ENCODE measurements at places on chromosomes 5 and 9.
A peak's percentile ranks its signal among the peaks of the same experiment; 100 is the strongest.

DNA sequence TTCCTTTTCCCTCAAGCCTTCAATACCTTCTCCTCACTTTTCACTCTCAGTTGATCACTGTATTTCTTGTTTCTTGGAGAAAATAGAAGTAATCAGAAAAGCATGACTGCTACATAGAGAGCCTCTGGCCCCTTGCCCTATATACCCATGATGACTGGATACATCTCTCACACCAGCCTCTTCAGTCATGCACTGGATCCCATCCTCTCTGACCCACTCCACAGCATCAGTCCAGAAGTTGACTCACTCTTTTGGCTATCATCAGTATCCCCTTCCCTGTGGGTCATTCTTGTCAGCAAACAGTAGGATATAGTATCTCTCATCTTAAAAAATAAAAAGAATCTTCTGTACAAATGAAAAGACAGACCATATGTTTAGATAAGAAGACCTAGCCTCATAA lies 32.9 kb downstream of the PTCD2 start:
- DNase-seq: peak; percentile 21

- DNase-seq: no peak
Measured at GRCh38 chr9:137478962-137479861, 20.1 kb upstream of the NSMF start.

DNA sequence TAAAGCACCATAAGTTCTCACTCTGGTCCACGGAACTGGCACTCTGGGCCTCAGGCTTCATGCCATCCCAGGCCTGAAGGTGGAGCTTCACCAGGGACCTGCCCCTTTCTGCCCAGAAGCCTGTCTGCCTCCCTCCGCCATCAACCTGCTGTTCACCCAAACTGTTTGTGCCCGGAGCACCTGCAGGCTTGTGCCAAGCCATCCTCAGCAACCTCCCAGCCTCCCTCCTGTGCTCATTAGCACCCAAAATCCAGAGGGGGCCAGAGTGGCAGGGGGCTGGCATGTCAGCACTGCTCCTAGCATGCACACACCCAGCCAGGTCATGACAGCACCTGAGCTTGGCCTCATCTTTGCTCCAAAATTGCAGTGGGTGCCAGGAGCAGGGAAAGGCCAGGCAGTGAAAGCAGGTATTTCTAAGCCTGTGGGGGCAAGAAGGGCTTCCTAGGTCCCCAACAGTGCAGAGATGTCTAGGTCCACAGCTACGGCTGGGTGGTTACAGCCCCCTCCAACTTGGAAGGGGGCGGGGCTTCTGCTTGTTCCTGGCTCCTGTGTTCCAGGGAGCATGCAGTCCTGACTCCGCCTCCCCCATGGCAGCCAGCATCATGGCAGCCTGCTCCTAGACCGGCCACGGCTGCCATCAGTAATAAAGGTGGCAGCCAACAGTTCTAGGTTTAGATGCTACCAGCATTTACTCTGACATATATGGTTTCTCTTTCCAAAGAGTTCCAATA lies 85.1 kb downstream of the GIN1 start:
- DNase-seq: no peak

GRCh38 chr5:169701910-169702451 lies 64.9 kb downstream of the DOCK2 start:
- DNase-seq: peak; percentile 29

DNA sequence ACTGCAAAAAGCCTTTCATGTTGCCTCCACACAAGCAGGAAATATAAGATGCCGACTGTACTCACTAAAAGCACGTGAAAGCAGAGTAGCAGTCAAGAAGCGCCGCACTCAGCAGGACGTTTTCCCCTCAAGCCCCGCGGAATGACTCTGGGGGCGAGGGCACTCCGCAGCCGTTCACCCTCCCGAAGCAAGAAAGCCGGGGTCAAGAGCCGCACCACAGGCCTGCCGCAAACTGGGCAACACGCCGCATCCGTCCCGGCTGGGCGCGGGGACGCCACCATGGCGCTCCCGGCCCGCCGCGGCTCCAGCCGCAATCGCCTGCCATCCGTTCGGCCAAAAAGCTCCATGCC lies 364 bp downstream of the RPS6 start:
- no peak for DNase-seq

- DNase-seq: no peak
Measured at GRCh38 chr5:148957591-148958202, 105.2 kb downstream of the SH3TC2 start.

GRCh38 chr9:80878556-80878955 lies 810.8 kb downstream of the TLE1 start:
- no peak for DNase-seq

DNA sequence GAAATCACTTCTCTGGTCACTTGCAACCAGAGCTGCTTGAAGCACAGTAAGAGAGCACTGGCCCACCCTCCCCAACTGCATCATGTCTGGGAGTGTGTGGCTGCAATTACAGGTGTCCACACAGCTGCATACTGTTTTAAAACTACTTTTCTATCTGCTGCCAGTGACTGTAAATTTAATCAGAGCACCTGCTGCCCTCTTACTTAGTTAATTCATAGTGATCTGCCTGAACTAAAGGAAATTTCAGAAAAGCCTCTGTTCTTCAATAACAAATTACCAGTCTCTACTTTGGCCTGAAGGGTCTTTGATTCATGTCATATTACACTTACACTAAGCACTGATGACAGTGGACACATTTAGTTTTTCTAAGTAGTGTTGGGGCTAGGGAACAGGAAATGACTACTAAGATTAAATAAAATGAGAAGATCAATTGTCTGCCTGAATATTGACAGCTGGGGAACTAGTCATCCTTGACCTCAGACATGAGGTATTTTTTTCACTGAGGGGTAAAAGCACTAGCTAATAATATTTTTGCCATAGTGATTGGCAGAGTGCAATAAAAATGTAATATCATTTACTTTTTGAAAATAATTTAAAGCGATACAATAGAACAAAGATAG lies 788.9 kb upstream of the GRAMD2B start:
- DNase-seq: no peak

DNA sequence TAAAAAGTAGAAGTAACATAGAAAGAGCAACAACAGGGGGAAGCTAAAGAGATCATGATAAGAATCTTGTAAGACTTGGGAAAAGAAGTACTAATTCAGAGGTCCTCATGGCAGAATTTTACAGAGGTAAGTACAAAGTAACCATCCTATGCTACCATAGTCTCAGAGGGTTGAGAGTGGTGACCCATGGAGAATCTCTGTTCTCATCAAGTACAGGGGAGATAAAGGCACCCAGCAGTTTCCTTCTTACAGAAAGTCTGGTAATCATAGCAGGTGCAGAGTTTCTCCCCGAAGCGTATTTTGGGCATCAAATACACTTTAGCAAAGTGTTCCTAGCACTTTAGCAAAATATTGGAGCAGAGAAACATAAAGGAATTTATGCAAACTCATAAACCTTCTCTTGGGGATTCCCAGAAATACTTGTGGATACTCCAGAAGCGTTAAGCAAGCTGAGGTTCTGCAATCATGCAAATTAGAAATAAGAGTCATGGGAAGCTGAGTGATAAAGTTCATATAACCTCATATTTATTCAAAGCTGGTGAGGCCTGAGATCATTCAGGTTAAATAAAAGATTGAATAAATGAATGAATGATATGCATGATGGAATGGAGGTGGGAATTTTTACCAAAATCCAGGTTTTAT lies 101.0 kb upstream of the SMC2 start:
- DNase-seq: no peak

DNA sequence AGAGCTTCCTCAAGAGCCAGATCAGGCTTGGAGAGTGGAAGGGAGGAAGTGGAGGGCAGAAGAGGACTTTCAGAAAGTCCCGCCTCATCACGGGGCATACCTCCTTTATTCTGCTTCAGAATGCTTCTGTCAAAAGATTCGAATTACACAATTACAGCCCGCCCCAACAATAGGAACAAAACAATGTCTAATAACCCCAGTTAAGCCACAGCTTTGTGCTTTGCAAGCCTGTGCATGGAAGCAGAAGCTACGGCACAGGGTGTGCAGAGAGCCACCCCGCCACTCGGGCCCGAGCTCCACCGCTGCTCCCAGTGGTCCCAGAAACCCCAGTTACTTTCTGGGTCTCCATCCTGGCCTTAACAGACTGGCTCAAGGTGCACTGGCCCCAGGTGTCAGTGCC lies 23.5 kb downstream of the HNRNPH1 start:
- no peak for DNase-seq

DNA sequence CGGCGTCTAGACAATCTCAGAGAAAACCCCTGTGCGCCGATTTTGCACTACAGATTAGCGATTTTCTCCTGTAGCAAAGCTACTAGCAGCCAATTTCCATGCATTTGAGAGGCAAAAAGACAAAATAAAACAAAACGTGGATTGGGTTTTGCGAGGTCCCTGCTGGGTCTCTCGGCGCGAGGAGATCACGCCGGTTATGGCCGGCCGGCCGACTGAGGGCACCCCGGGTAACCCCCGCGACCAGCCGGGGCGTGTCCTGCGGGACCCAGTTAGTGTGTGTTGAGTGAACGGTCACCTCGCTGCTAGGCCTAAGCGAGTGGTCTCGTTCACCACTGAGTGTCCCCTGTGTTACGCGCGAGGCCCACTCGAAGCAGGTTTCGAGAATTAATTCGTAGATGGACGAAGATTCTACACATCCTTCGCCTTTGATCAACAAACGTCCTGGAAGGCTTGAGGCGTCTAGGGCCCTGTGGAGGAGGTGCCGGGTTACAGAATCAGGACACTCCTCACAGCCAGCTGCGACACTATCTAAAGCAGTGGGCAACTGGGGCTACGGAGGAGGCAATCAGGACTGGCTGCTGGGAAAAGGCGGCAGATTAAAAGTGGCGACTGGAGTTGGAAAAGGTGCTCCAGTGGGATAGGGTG lies 764 bp upstream of the VDAC1 start:
- no peak for DNase-seq

GRCh38 chr9:33106827-33107621 lies 30.6 kb upstream of the SMU1 start:
- peak; percentile 83 for DNase-seq

DNA sequence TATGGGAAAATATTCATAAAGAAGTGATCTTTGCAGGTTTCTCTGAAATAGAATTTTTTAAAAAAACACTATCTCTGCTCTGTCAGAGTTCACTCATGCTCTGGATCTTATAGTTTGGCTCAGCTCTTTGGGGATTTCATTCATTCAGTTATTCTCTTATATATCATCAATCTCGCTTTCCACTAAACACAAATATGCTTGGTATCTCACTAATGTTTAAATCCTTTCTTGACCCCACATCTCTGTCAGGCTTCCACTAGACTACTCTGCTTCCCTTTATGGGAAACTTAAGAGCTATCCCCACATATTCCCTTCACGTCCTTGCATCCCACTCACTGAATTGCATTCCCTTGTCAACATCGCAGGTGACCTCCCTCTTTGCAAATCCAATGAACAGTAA lies 396.1 kb downstream of the ENC1 start:
- no peak for DNase-seq

DNA sequence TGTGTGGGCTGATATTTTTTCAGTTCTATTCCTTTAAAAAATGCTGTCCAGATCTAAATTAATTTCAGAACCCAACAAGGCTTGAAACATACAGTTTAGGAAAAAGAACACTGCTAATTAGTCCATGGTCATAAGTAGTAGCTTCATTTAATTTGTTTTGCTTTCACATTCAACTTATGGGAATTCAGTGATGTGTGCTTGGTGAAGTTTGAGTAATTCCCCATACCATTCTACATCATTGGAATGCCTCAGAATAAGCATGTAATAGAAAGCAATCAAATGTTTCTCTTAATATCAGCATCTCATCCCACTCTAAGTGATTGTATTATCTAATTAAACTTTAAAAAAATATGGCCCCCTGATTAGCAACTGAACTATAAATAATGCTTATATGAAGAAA lies 2.7 kb downstream of the CNTLN start:
- DNase-seq: no peak

GRCh38 chr9:126329476-126330275 lies 3.0 kb downstream of the MVB12B start:
- no peak for DNase-seq

GRCh38 chr5:77906806-77907205 lies 130.7 kb upstream of the TBCA start:
- no peak for DNase-seq

GRCh38 chr5:100423330-100423729 lies 111.8 kb upstream of the FAM174A start:
- DNase-seq: no peak

GRCh38 chr5:168875832-168876231 lies 296.7 kb upstream of the PANK3 start:
- DNase-seq: no peak

DNA sequence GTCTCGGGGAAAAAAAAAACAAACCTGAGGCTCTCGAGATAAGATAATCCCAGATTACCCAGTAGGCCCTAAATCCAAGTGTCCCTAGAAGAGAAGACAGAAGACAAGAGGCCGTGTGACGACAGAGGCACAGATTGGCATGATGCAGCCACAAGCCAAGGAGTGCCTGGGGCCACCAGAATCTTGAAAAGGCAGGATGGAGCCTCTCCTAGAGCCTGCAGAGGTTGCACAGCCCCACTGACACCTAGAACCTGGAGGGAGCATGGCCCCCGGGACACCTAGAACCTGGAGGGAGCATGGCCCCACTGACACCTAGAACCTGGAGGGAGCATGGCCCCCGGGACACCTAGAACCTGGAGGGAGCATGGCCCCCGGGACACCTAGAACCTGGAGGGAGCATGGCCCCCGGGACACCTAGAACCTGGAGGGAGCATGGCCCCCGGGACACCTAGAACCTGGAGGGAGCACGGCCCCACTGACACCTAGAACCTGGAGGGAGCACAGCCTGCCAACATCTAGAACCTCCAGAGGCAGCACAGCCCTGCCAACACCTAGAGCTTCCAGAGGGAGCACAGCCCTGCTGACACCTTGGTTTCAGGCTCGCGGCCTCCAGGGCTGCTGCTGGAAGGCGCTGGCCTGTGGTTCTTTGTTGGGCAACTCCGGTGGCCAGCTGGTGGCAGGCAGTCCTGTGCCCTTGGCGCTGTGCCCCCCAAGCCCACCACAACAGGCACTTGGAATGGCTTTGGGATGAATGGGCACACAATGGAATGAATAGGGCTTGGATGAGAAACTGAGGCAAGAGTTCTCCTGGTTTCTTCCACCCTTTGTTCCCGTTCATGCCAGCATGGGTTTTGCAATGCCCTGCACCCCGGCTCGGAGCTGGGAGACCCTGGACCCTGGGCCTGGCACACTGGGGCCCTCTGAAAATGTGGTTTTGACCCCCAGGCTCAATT lies 39.2 kb downstream of the VAV2 start:
- DNase-seq: no peak

GRCh38 chr5:139960723-139961383 lies 82.2 kb downstream of the NRG2 start:
- DNase-seq: no peak

DNA sequence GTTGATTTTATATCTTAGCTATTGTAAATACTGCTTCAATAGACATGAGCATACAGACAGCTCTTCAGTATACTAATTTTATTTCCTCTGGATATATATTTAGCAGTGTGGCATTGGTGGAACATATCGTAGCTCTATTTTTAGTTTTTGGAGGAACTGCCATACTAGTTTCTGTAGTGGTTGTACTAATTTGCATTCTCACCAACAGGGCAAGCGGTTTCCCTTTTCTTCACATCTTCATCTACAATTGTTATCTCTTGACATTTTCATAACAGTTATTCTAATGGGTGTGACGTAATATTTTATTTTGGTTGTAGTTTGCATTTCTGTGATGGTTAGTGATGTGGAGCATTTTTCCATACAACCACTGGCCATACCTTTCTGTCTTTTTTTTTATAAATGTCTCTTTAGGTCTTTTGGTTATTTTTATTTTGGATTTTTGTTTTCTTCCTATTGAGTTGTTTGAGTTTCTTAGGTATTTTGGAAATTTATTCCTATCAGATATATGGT lies 32.5 kb downstream of the TAF11L14 start:
- no peak for DNase-seq

- DNase-seq: no peak
Measured at GRCh38 chr9:136776947-136777346, 12.6 kb upstream of the LCN15 start.

GRCh38 chr9:124214596-124215367 lies 43.0 kb upstream of the NEK6 start:
- DNase-seq: no peak
